ENCODE measurements at places on chromosomes 5 and 9.
A peak's percentile ranks its signal among the peaks of the same experiment; 100 is the strongest.

- no peak for DNase-seq
These were observed 3.6 kb upstream of the ADAMTS2 start for GRCh38 chr5:179348843-179349242.

- no peak for DNase-seq
These were observed 17.0 kb upstream of the MXD3 start for GRCh38 chr5:177328545-177329231.

DNA sequence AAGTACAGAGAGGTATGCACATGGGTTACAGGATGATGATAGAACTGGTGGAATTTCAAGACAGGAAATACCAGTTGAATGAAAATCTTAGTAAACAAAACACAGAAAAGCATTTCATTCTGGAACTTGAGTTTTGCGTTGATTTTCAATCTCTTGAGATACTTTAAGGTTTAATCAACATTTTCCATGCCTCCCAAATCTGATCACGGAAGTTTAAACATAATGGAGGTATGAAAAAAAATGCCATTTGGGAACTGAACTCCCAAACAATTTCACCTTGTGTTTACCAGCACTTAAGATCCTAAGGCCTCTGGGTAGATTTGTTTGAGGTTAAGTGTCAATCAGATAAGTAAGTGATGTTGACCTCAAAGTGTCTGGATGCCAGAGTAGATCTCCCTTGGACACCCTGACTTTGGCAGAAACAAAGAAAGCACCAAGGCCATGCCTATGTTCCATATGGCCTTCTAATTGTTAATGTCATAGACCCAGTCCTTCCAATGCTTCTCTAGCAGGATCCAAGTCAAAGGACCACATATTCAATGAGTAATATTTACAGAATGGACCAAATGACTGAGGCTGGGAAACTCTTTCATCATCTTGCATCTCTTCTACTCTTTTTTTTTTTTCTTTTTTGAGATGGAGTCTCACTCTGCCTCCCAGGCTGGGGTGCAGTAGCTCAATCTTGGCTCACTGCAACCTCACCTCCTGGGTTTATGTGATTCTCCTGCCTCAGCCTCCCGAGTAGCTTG lies 216.9 kb downstream of the ARRDC3 start:
- no peak for DNase-seq

DNA sequence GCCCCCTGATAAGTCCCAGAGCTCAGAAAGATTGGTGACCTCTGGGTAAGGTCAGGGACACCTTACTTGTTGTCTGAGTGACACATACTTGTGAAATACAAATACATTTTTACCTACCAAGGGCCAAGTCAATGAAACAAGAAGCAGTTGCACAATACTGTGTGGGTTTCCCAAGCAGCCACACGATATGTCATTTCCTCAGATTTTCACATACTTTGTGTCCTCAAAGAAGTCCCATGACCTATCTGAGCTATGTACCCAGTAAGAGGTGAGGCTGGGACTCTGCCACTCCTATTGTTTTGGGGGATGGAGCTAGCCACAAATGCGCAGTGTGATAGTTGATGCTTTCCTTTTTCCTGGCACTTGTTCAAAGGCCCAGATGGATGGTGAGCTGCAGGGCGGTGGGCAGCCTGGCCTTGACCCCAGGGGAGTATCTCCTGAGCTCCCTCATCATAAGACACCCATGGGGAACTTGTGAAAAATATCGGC lies 4.8 kb upstream of the SLC25A51 start:
- no peak for DNase-seq

GRCh38 chr5:14512574-14512973 lies 69.0 kb upstream of the OTULINL start:
- DNase-seq, result no peak

DNA sequence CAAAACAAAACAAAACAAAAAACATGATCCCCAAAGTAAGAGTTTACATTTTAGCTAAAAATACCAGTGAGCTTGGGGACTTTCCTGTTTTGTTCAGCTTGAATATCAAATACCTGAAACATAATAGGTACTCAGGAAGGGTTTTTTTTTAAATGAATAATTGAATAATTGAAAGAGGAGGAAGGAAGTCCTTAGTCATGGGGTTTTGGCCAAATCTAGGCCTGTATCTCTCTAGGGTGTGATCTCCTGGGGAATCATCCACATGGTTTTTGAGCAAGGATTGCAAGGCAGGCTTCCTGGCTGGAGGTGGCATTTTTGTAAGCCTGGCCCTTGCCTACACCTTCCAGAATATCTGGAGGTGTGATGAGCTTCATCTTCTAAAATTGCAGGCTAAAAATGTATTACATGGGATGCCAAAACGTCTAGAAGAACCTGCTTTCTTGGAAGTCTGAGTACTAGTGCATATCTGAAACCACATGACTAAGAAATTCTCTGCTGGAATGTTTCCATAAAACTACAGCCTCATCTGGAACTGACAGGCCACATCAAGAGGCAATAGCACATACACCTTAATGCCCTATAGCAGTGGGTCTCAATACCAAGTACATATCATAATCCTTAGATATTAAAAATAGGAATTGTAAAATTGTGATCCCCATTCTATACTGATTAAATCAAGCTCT lies 10.4 kb downstream of the C9 start:
- DNase-seq, result no peak

- DNase-seq, result no peak
These were observed 379.6 kb downstream of the MLLT3 start for GRCh38 chr9:20242510-20243189.

DNA sequence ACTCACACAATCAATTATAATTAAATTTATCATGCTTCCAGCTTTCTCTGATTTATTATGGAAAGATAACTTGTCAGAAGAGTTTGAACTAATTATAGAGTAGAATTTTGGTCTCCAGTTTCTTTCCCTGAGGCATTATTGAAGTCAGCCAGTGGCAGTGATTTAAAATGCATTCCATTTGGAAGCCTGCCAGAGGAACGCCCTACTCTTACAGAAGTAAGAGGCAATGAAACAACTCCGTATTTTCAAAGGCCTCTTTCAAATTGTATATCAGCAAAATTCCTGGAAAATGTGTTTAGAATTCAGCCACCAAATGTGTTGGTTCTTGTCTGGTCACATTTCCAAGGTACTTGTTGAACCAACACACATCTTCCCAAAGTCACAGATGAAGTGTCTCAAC lies 640.9 kb downstream of the SEMA5A start:
- peak; percentile 22 for DNase-seq

DNA sequence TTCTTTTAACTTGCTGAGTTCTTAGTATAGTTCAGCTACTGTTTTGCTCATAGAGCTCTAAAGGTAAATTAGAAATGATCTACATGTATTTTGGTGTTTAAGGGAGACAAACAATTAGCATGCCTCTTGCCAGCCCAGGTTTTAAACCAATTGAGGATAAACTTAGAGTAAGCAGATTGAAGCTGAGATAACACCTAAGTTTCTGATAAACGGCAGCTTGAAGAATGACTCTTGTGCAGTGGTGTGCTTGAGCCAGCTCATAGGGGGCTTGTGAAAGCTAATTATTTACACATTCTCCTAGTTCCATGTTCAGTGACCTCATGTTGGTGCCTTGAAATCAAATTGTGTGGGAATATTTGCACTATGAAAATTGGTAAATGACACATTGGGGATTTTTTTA lies 193.0 kb downstream of the PRR16 start:
- DNase-seq, result no peak

- DNase-seq, result no peak
These were observed 18.8 kb upstream of the CPEB4 start for GRCh38 chr5:173869316-173869715.

DNA sequence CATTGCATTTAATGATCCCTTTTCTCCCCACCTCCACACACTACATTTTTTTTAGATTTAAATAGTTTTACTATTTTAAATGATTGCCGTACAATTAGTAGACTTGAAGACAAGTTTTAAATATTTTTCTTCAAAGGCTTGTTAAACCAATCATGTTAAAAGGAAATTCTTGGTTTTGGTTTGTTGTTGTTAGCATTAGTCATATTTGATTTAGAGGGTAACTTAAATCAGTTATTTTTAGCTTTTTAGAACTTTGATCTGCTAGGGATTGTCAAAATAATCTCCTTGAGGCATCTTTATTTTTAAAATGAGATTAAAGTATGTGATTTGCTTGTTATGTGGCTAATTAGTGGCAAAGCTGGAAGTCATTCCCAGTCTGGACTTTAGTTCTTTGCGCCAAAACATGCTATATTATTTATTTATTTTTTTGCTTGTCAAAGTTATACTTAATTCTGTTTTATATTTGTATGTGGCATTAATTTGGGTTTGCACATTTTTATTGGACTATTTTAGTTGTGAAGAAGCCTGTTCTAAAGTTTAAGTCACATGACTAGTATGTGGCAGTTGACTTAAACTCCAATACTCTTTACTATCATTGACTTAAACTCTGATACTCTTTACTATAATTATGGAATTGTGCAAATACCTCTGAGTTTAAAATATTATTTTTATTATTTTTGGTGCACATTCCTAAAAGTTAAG lies 14.7 kb downstream of the ITGA1 start:
- DNase-seq, result no peak

GRCh38 chr9:113012492-113012891 lies 500 bp upstream of the ZNF883 start:
- no peak for DNase-seq

DNA sequence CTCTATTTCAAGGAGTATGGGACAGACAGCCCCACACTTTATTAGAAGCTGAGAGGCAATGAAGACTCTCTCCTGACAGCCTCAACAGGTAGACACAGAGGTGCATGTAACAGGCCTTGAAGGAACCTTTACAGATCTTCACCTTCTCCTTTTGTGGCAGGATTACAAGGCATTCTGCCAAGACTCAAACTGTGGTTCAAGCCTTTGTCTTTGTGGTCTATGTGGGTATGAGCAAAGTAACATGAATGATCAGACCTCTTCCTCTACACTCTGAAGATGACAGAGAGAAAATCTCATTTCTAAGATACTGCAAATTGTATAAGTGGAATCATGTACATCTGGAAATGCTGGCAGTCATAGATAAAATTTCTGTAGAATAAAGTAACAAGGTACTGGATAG lies 346.9 kb downstream of the CDH9 start:
- no peak for DNase-seq

DNA sequence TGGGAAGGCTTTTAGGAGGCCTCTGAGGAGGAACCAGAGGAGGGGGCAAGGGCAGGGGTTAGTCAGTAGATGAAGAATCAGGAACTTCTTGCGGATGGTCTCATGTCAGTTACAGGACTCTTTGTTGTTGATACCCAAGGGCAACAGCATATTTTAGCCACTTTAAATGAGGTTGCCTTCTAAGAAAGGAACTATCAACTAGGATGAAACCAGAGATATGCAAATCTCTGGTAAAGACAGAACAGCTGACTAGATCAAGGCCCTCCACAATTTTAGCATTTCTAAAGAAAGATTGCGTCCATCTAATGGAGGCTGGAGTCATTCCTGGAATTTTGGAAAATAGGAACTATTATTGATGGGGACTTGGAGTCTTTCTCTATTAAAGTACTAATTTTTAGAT lies 57.7 kb upstream of the KLF4 start:
- no peak for DNase-seq

DNA sequence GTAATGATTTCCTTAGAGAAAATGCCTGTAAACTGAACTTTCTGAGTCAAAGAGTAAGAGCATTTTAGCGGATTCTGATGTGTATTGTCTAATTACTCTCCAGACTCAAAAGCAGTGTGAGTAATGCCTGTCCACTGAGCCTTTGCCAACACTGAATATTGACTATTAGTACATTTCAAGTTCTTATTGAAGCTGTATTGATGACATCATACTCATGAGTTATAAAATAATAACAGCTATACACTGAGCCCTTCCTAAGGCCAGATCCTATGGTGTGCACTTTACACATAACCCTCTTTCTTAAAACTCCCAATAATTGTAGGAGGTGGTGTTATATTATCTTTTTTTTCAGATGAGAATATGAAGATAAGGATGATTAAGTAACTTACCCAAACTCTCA lies 152.8 kb upstream of the TRPC7 start:
- no peak for DNase-seq

GRCh38 chr5:57370376-57370775 lies 112.2 kb downstream of the ACTBL2 start:
- no peak for DNase-seq

DNA sequence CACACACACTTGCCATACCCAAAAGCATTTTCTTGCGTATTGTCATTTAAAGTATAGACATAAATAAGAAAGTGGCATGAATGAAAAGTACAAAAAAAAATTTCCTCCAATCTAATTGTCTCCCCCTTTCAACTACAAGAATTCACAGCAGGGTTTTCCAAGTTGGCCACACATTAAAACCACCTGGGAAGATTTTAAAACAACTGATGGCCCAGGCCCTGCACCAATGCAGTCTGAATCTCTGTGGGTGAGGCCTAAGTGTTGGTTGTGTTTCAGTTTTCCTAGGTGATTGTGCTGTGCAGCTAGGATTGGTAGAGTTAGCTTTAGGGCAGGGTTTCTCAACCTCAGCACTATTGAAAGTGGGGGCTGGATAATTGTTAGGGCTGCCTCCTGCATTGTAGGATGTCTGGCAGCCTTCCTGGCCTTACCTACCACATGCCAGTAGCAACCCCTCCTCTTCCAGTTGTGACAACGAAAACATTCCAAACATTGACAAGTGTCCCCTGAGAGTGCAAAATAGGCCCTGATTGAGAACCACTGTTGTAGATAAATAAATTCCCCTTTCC lies 337.1 kb downstream of the KIAA0825 start:
- no peak for DNase-seq

GRCh38 chr5:93675460-93676450 lies 65.6 kb downstream of the POU5F2 start:
- DNase-seq, result no peak

DNA sequence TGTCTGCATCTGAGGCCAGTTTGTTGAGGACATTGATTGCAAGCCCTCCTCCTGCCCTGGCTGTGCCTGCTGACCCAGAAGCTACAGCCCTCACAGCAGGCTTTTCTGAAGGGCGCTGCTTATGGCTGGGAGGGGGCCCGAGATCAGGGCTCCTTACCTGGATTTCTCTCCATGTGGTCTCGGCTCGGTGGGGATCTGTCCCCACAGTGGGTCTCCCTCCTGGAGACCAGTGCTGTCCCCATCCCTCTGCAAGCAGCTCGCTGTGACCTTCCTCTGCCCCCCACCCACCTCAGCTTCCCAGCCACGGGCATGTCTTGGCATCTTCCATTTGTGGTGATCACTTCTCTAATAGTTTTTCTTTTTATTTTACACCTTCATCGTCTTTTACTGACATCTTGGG lies 357.9 kb downstream of the IRX2 start:
- no peak for DNase-seq

DNA sequence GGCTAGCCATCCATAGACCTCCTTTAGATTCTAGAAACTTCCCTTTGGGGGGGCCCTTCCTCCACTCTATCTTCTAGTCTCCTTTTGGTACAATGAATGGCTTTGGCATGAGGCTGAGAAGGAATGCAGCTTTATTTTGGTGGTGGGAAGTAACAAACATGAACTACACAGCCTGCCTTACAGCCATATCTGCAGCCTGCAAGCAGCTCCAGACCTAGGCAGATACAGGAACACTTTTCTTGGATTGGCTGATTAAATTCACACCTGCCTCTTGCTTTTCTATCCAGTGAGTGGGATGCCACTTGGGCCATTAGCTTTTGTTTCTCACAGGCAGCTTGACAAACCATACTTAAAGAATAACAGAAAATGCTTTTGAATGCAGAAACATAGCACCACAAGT lies 28.2 kb downstream of the NR6A1 start:
- DNase-seq, result no peak

GRCh38 chr5:139340051-139340450 lies 1.6 kb upstream of the PAIP2 start:
- DNase-seq, result no peak

GRCh38 chr5:180116077-180116999 lies 44.8 kb upstream of the RNF130 start:
- no peak for DNase-seq

GRCh38 chr5:150140830-150141229 lies 14.8 kb downstream of the PDGFRB start:
- DNase-seq, result peak; percentile 64

GRCh38 chr5:135592312-135593045 lies 13.7 kb upstream of the CXCL14 start:
- no peak for DNase-seq
